ENCODE measurements at places on chromosomes 3 and 15.
A peak's percentile ranks its signal among the peaks of the same experiment; 100 is the strongest.

- no peak for DNase-seq
Measured at GRCh38 chr3:107641572-107642307, 119.0 kb downstream of the BBX start.

GRCh38 chr15:72732516-72732915, 46.5 kb downstream of the BBS4 start:
- DNase-seq = no peak

- DNase-seq = no peak
Measured at GRCh38 chr15:58748040-58748851, 1.3 kb downstream of the ADAM10 start.

DNA sequence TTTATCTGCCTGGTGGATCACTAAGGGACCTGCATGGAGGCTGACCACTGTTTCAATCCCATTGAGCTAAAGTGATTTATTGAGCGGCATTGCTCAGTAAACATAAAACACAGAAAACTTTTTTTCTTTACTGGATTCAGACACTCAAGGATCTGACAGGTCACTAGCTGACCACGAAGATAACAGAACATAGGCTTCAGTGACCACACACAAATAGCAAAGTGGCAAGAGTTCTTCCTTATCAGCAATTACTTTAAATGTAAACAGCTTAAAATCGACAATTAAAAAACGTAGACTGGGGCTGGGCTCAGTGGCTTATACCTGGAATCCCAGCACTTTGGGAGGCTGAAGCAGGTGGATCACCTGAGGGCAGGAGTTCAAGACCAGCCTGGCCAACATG, 48.7 kb downstream of the STAG1 start:
- no peak for DNase-seq

GRCh38 chr15:101121511-101122090, 130.2 kb downstream of the CHSY1 start:
- DNase-seq = no peak

- no peak for DNase-seq
Measured at GRCh38 chr15:59738676-59739075, 49.6 kb upstream of the BNIP2 start.

- DNase-seq = no peak
Measured at GRCh38 chr3:189625572-189625971, 5.6 kb upstream of the TP63 start.

GRCh38 chr3:157142315-157142714, 17.6 kb downstream of the CCNL1 start:
- DNase-seq = no peak

- DNase-seq = no peak
Measured at GRCh38 chr3:21734746-21735145, 16.3 kb downstream of the ZNF385D start.

DNA sequence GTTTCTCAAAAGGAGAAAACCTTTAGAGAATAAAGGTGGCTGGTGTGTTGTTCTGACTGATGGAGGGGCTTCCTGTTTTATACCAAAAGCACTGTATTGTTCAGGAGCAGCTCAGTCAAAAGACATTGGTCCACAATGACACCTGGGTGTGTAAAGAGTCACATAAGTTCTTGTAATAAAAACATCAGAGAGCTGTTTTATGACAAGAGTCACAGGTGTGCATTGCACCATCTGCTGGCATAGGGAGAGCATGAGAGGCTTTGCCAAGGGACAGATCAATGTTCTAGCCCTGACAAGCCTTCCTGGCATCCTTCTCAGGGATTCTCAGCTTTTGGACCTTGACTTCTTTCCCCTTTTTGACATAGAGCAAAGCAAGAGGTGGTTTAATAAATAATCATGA, 20.4 kb downstream of the ARPP21 start:
- peak; percentile 41 for DNase-seq

DNA sequence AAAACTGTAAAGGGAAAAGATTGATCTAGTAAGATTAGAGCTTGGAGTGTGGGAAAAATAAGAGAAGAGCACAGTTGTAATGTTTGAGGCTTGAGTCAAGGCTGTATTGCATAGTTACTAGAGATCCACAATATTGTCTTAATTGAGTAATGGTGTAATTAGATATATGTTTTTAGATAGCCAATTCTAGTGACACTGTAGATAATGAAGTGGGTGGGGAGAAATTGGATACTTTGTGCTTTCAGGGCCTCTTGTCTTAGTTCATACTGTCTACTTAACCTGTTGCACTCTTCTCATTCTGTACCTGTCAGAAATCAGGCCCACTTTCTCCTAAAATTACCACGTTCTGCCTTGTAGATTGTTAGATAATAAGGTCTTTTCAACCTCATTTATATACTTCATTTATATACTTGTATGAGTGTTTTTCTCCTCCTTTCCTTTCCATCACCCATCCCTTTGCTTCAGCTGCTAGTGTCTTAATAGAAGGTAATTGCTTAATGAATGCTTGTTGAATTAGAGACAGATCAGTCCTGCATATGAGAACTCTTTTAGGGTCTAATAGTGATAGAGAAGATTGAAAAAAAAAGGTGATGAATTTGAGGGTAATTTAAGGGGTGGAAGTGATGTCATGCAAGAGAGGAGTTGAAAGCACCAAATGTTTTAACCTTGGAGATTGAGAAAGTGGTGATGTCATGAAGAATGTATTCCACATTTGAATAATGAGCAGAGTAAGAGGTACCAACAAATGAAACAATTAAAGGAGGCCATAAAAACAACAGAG, 32.0 kb downstream of the PIK3CA start:
- no peak for DNase-seq

- DNase-seq = no peak
Measured at GRCh38 chr3:150165396-150166094, 194.8 kb upstream of the PFN2 start.

DNA sequence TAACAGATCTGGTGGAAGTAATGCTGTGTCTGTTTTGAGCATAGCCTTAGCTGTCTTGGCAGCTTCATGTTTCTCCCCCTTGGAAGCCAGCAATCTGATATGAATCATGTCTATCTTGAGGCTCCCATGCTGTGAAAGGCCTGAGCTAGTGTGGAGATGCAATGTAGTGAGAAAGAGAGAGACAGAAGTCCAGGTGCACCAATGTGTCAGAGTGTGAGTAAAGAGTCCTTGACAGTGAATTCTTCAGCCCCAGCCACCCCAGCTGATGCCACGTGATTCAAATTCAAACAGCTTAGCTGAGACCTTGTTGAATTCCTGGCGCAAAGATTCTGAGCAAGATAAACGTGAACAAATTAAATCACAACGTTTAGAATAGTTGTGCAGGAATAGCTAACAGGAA, 704.2 kb downstream of the EDEM1 start:
- no peak for DNase-seq

DNA sequence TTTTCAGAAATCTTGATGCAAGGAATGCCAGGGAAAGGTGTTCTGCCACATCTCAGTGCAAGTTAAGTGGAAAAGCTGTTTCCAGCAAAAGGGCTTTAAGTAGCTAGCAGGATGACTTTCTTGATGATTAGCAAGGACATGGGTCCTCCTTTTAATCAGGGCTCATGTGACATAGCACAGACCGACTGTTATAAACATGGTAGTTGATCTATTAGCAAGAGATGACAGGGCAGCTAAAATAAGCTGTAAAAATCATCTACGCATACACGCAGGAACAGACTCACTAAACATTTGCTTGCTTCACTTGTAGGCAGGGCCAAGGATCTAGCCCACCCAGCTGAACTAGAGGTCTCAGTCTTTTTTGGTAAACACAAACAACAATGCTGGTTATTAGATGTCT, 69.0 kb downstream of the GOLIM4 start:
- no peak for DNase-seq

- DNase-seq = no peak
Measured at GRCh38 chr15:63998489-63998888, 47.8 kb downstream of the DAPK2 start.

DNA sequence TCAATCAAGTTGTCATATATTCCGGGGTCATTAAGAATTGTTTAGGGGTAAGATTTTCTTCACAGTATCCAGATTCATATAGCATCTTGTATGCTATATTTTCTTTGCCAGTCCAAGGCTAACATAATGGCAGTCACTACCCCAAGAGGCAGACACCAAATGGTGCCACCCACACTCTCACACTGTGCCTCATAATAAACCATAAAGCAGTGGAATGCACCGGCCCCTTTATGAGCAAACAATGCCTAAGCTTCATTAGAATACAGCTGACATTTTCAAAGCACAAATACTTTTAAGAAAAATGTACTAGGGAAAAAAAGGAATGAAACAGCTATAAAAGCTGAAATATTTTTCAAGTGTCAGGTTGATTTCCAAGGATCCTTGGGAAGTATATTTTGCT, 121.6 kb downstream of the TFDP2 start:
- DNase-seq = peak; percentile 6

DNA sequence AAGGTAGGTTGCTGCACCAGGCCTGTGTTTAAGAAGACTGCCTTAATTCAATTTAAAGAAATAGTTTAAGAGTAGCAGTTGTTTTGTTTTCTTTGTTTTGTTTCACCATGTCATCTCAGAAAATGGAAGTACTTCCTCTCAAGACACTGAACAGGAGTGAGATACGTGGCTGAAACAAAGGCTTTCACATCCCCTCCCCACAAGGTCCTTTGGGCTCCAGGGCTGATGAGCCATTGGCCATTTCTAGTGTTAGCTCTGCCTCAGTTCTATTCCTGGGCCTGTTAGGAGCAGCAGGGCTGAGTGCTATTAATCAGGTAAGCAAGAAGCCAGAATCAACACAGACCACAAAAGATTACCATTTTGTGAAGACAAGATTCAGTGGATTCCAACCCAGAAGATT, 132.8 kb downstream of the KCNAB1 start:
- DNase-seq = no peak

- no peak for DNase-seq
Measured at GRCh38 chr3:64441861-64442260, 216.6 kb upstream of the PRICKLE2 start.

- no peak for DNase-seq
Measured at GRCh38 chr3:183927059-183927458, 42.4 kb upstream of the PARL start.

DNA sequence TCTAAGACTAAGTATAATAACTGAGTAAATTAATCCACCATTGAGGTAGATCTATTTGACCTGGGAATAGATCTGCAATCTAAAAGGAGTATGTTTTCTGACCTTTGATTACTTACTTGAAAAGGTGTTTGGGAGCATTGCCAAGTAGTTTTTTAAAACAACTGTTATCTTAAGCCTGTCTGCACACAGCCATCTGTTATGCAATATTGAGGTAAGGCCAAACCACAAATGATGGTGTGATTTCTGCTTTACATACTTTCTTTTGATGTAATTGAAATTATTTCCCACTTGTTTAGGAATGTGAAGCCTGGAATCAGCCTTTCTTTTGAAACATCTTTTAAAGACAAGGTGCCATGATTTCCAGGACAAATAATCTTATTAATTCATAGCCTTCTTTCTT, 274.0 kb downstream of the BBX start:
- DNase-seq = no peak

- DNase-seq = peak; percentile 15
Measured at GRCh38 chr15:39300451-39301153, 280.3 kb upstream of the THBS1 start.

GRCh38 chr3:89932882-89933281, 825.5 kb downstream of the EPHA3 start:
- no peak for DNase-seq

DNA sequence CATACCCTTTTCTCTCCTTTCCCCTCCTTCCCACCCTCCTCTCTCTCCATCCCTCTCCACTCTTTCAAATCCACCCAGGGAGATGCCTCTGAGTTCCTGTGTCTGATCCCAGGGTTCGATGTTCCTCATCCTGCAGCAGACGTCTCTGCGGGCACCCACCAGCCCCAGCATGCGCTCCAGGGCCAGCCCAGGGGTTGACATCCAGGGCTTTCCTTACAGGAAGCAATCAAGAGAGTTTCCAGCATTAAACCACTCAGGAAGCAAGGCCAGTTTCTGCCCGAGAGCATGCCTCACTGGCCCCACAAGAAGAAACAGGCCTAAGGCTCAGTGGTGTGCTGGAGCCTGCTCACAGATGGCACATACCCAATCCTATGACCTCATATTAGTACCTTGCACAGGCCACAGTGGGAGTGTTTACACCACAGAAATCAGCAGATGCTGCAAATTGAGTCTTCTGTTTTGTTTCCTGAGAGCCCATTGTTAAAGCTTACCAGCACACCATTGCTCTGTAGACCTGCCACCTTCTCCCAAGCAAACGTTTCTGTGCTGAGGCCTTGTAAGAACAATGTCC, 13.2 kb downstream of the SLC6A1 start:
- DNase-seq = no peak

GRCh38 chr15:20643829-20644425, 102.3 kb upstream of the GOLGA6L6 start:
- DNase-seq = no peak

GRCh38 chr3:71930056-71930991, 145.4 kb upstream of the PROK2 start:
- peak; percentile 35 for DNase-seq

DNA sequence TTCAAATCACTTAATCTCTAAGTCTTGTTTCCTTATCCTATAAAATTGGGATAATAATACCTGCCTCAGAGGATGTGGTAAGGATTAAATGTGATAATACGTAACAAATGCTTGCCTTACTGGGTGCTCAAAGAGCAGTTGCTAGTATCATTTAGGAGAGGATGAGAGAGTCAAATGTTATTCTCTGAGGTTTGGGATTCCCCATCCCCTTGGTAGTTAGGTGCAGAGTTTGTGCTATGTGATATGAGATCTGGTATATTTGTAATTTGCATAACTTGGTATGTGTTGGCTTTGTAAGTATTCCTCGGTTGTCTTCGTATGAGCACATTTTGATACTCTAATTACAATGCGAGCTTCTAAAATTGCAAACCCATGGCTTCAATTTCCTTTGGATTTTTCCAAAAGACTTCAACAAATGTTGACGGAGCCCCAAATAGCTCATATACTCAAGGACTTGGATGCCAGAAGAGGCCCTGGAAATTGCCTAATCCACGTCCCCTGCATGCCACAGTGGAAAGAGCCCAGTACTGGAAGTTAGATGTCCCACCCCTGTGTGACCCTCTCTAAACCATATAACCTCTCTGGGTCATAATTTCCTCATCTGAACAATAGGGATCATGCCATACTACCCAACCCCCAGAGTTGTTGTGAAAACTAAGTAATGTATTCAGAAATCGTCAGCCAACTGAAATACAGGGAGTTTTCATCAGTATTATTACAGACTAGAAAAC, 85.0 kb downstream of the FBN1 start:
- DNase-seq = no peak

- no peak for DNase-seq
Measured at GRCh38 chr3:39144095-39144747, 9.2 kb downstream of the CSRNP1 start.

GRCh38 chr15:33553157-33553556, 242.4 kb downstream of the RYR3 start:
- no peak for DNase-seq

DNA sequence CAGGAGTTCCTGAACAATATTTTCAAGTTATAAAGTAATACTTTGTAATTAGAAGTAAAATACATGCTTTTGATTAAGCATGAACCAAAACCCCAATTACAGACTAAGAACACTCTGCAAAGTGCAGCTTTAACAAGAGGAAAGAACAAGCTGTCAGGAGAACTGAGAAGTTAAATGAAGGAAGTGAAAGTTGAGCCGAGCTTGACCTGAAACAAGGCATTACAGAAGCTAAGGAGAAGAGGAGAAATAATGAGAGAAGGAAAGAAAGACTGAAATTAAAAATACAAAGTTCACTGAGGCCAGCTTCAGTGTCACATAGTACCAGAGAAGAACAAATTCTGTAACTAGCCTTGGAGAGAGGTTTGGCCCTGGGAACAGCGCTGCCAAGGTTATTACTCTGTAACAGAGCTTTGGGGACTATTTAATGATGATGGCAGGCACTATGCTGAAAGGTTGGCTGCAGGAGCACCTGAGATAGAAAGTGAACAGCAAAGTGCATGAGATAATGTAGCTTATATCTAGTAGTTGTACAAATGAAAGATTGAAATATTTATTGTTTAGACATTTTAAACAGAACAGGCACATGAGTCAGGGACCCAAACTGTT, 241.9 kb upstream of the PEX5L start:
- no peak for DNase-seq
